ENCODE measurements at places on chromosomes 13 and 19.

DNA sequence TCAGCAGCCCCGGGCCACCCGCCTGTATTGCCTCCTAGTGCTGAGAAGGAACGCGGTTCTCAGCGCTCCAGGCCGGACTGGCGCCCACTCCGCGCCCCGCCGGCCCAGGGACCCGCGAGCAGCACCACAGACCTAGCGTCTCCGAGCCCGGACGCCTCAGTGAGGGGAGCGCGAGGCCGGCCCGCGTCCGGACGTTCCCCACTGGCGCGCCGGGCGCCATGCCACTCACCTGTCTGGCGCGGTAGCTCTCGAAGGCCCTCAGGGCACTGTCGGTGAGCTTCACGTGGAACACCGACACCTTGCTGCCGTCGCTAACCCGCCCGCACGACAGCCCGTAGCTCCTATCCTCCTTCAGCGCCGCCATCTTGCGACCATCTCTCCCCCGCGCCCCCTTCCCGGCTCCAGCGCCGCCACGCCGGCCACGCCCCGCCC, at the start of gene ELL:
TSS of gene ELL (minus strand) at position 379 of the 432 bp plus-strand sequence. CDS start at position 364, 15 bp downstream.
- no peak for DNase-seq

DNA sequence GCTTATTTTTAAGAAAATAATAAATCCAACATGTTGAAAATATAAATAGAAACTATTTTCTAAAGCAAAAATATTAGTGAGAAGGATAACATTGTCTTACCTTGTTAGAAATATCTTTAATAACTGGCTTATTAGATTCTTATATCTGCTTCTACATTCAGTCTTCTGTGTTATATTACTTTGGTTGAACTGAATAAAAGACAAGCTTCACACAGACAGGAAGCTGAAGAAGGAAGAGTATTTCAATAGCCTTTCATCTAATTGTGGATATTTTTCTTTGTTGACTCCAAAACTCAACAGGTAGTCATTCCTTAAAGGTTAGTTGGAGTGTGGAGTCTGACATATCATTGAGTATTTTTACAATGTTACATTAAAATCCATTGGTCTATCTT, 10.9 kb downstream of the SETDB2 start:
- DNase-seq, result no peak

GRCh38 chr19:17751912-17752273, 616 bp downstream of the FCHO1 start:
- DNase-seq, result no peak

DNA sequence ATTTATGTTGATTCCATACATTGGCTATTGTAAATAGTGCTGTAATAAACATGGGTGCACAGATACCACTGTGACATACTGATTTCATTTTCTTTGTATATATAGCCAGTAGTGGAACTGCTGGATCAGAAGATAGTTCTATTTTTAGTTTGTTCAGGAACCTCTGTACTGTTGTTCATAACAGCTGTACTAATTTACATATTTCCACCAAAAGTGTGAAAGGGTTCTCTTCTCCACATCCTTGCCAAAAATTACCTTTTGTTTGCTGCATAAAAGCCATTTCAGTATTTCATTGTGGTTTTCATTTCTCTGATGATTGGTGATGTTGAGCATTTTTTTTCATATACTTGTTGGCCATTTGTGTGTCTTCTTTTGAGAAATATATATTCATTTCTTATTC, 1962.1 kb downstream of the PCDH9 start:
- no peak for DNase-seq

DNA sequence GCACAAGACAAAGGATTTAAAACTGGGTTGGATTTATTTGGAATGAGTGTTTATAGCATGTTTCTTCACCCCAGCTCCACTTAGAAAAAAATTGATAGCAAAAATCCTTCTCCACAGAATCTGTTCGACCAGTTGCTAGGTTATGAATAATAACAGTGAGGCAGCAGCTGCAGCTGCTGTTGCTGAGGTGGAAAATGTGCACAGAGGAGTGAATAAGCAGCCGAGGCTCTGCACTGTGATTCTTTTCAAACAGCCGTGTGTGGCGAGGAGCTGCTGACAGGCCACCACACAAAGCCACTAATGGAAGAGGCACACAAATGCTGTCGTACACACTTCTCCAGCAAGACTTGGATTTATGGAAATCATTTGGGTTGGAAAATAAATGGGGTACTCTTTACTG, 6.4 kb upstream of the RASL11A start:
- DNase-seq, result peak; percentile 46

DNA sequence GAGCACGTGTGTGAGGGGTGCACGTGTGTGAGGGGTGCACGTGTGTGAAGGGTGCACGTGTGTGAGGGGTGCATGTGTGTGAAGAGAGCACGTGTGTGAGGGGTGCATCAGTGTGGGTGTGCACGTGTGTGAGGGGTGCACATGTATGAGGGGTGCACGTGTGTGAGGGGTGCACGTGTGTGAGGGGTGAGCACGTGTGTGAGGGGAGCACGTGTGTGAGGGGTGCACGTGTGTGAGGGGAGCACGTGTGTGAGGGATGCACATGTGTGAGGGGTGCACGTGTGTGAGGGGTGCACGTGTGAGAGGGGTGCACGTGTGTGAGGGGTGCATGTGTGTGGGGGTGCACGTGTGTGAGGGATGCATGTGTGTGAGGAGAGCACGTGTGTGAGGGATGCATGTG, 15.7 kb downstream of the RASA3 start:
- DNase-seq, result no peak

DNA sequence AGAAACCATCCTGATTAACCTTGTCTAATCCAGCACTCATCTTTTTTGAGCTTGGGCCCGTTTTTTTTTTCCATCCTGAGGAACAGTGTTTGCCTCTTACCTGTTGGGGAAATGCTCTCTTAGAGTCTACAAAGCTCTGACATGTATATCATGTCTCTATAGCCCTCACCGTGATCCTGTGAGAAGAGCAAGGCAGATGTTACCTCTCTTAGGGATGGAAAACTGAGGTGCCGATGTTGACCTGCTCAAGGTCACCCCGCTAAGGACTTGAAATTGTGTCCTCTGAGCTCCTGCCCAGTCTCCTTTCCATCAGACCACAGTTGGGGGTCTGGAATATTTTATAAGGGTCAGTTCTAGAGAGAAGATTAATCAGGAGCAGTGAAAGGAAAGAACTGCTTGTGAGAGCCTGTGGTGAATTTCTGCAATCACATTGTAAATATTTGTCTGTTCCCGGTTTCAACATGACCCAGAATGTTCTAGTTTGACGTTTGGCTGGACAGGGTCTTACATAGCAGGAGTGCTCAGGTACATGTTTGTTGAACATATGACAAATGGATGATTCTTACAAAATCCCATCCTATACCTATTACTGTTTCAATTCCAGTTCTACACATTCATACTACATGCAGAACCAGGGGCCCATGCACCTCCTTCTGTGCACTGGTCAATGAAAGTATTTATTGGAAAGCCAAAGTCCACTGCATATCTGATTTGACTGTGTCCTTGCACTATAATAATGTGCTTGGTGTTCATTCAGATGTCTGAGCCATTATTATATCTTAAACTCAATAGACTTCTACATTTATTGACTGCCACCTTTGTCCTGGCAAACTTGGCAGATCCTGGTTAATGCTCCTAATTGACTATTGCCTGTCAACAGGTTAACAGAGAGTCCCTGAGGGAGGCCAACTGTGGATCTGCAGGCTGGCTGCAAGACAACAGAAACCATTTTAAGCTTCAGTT, 12.1 kb downstream of the SLC25A15 start:
- DNase-seq, result no peak

- no peak for DNase-seq
Observed at GRCh38 chr13:89843621-89844020, 1503.9 kb upstream of the MIR17HG start.

DNA sequence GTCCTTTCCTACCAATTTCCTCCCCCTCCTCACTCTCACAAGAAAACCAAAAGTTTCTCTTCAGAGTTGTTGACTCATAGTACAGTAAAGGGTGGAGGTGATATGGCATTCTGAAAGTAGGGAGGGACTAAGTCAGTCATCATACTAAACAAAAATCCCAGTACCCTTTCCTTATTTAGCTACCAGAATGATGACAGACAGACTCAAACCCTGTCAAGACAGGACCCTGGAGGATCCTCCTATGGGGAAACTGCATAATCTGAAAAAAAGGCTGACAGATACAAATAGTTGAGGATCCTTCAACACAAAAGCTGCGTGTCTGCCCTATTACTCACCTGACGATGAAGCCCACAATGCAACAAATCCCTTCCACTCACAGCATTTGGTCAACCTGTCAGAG, 55.5 kb downstream of the CYSLTR2 start:
- no peak for DNase-seq

- no peak for DNase-seq
Observed at GRCh38 chr13:44899967-44900366, 89.3 kb downstream of the NUFIP1 start.

GRCh38 chr13:83117046-83117445, 765.2 kb downstream of the SLITRK1 start:
- DNase-seq, result no peak

DNA sequence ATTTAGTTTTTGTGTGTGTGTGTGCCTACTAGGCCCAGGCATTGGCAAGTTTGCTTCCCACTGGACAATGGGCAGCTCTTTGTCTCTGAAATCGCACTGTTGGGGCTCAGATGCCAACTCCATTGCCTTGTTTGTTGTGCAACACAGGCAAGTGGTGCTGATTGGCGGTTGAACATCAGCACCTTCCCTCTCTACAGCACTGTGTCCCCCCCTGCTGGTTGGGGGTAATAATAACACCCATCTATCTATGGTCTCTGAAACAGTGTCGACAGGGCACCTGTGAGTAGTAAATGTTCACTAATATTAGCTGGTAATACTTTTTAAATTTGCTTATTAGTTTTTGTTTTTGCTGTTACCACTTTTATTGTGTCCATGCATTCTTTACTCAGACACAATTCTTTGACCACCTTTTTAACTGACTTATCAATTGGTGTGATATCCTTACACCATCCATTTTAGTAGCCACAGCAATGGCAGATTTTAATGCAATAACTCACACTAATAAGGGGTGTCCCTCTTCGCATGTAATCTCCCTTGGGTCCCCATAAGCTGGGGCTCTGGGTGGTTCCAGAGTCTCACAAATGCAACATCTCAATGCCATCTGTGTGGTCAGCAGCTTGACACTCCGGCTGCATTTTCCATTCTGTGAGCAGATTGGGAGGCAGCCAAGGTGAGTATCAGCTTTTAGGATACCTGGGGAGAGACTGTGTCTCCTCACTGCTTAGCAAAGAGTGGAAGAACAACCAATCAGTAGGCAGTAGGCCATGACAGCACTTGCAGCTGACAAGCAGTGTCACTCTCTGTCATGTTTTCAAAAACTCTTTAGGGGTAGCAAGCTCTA, 47.7 kb upstream of the UQCRFS1 start:
- DNase-seq, result peak; percentile 12

All from Ammon's horn (tissue), 1 donor.